Kasumi-1 (cell line): ENCODE measurements at places on chromosomes 3 and 15.

GRCh38 chr3:111732252-111732879 lies 126.7 kb upstream of the PHLDB2 start:
- DNase-seq = no peak

- DNase-seq = peak; percentile 82
Measured at GRCh38 chr3:40623567-40623966, 98.8 kb downstream of the ZNF621 start.

GRCh38 chr15:69730281-69731080 lies 277.9 kb downstream of the RPLP1 start:
- DNase-seq = no peak

- DNase-seq = no peak
Measured at GRCh38 chr3:175605851-175606250, 746.7 kb downstream of the NAALADL2 start.

DNA sequence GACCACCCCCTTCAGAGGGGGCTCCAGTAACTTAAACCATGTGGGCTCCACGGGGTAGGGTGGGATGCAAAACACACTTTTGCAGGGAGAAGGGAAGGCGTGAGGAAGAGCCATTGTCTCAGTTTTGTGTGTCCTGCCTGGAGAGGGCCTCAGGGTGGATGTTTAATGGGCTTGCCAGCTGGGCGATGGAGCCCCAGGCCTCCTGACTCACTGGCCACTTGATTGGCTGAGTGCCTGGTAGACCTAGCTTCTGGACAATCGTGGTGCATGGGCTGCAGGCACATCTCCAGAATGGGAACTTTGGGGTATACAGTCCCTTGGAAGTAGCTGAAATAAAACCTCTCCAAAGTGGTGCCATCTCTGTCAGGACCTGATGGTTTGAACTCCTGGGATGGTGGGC lies 118.3 kb upstream of the MRPS22 start:
- DNase-seq = no peak

GRCh38 chr3:82815417-82816058 lies 1054.1 kb upstream of the GBE1 start:
- DNase-seq = no peak

GRCh38 chr3:38987456-38987855 lies 64.3 kb downstream of the SCN11A start:
- DNase-seq = no peak

DNA sequence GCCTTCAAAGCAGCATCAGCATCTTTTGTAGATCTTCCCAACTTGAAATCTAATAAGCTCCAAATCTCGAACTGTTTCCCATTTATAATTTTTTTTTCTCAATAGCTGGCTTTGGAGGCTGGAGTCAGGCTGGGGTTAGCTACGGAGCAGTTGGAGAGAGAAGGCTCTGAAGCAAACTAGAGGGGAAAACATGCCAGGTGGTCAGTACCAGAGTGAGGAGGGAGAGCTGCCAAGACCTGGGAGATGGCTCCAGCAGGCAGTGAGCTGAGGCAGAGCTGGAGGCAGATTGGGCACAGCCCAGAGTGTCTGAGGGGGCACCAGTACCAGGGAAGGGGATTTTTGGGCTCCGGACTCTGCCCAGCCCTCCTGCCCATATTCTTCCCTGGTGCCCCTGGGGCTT lies 311.2 kb downstream of the RPLP1 start:
- no peak for DNase-seq

DNA sequence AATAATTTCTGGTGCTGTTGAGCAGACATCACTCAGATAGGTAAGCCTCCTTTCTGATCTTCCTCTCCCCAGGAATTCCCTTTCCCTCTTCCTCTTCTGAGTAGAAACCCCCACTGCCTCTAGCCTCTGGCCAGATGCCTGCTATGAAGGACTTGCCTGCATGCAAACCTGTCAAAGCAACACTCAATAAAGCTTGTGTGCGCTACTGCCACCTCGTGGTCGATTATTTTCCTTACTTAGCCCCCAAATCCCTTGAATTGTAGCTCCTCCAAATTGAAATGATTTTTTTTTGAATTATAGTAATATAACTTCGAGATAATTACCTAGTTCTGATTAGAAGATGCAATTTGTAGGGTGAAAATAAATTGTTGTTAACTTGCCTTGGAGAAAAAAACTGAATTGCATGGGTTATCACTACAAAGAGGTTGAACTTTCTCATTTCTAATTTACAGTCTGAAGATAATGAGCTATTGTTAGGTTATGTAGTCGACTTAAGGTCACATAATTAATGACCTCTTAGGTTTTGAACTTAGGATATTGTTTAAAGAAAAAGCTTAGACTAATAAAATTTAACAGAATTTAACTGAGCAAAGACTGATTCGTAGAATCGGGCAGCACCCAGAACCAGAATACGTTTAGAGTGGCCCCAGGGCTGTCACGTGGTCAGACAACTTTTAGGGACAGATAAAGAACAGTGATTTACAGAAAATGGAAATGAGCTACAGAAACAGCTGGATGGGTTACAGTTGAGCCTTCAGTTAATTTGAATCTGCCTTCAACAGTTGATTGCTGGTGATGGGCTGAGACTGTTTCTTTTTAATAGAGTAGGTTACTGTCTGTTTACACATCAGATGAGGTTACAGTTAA lies 269.3 kb downstream of the ARPP21 start:
- DNase-seq = peak; percentile 55

GRCh38 chr15:67900621-67901147 lies 60.8 kb upstream of the RNU6-1 start:
- DNase-seq = no peak

- no peak for DNase-seq
Measured at GRCh38 chr3:158100681-158101080, 5.5 kb downstream of the SHOX2 start.

- DNase-seq = no peak
Measured at GRCh38 chr3:161042023-161042501, 63.1 kb downstream of the B3GALNT1 start.

DNA sequence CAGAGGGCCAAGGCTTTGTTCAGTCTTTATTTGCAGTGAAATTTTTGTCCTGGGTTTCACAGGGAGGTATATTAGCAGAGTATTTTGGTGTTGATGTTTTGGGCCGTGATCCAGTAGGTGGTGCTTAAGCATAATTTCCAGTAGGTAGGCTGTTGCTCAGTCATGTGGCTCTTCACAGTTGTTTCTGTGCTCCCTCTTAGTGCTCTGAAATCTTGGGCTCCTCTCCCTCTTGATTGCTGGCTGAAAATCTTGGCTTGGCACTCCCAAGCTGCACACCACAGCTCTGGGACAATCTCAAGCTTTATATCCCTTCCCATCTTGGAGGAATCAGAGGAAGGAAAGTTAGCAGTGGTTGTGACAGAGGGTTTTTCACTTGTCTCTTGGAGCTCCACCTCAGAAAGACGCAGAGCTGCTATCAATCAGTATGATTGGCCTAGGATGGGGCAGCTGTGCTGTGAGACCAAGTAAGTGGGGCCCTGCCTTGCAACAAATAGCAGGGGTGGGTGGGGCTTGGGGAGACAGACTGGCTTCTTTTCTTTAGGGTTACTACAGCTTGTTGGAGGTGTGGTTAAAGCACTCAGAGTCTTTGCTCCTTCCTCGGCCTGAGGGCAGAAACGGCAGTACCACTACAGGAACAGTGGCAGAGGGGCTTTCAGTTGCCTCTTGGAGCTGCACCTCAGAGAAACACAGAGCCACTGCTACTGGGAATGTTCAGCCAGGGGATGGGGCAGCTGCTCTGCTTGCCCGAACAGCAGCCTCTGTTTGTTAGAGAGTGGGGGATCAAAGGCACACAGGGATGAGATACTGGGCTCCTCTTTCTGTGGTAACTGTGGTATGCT lies 627.0 kb downstream of the SI start:
- DNase-seq = no peak

- DNase-seq = no peak
Measured at GRCh38 chr3:16471897-16472296, 41.6 kb downstream of the RFTN1 start.

DNA sequence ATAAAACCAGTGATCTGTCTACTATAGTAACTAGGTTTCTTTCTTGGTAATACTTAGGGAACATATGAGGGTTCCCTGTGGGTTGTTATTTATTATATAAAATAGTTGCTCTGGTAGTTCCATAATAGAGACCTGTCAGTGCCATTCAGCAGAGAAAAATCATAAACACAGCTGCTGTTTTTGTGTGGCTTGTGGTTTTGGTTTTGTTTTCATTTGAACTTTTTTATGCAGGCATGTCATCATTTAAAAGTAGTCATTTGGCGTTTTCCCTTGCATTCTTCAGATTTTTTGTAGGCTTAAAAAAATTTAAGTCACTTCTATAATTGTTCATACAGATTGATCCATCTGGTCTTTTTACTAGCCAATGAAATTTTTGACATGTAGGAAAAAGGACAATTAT lies 47.9 kb downstream of the PIK3CA start:
- DNase-seq = no peak

GRCh38 chr3:158994386-158994785 lies 192.5 kb downstream of the MFSD1 start:
- no peak for DNase-seq

DNA sequence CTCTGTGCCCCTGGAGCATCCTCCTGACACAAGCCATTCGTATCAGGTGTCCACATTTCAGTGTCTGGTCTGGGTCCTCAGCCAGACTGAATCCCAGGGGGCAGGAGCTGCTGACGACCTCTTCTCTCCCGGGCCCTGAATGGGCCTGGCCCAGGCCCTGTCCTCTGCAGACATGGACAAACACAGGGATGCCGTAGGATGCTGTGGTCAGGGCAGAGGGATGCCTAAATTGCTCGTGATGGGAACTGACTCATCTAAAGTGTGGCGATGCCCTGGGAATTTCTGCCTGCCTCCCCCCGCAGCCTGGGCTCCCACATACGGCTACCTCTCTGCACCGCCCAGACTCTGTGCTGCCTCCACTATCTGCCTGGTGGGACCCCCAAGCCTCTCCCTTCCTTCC lies 58.5 kb upstream of the CTSH start:
- DNase-seq = no peak

DNA sequence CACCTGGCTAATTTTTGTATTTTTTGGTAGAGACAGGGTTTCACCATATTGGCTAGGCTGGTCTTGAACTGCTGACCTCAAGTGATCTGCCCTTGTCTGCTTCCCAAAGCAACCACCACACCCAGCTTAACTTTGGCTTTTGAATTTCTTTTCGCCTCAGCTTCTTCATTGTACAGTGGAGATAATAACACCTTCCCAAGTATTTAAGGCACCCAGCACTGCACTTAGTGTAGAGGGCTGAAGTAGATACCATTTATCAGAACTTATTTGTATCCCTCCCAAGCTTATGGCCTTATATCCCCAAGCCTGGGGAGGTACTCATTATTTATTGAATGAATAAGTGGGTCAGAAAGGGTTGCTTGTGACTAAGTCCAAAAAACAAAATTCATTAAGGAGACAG lies 2.3 kb downstream of the SQOR start:
- no peak for DNase-seq

GRCh38 chr3:127791221-127791913 lies 30.9 kb downstream of the MGLL start:
- peak; percentile 64 for DNase-seq

GRCh38 chr15:42474827-42475226 lies 16.1 kb downstream of the ZNF106 start:
- peak; percentile 17 for DNase-seq

GRCh38 chr15:74171965-74172541 lies 1.5 kb upstream of the ISLR start:
- no peak for DNase-seq
